ENCODE measurements at places on chromosomes 12 and 14. TPM values are rescaled to one million over a fixed set of nuclear protein-coding genes. Genes with fewer than 3 reads are reported as not detected.

RPAP3 gene
- total RNA-seq: 41.6 TPM

MYRFL gene
- not detected for total RNA-seq

OR10AD1 gene
- total RNA-seq: not detected

ASB2 gene
- 17.0 TPM for total RNA-seq

NID2 gene
- total RNA-seq: 0.18 TPM

NRL gene
- 2.8 TPM for total RNA-seq

CIT gene
- 111 TPM for total RNA-seq

HCAR3 gene
- not detected for total RNA-seq

PZP gene
- total RNA-seq: not detected

TAMALIN gene
- 11.0 TPM for total RNA-seq

SMIM41 gene
- not detected for total RNA-seq

GLT8D2 gene
- total RNA-seq: not detected

DNA sequence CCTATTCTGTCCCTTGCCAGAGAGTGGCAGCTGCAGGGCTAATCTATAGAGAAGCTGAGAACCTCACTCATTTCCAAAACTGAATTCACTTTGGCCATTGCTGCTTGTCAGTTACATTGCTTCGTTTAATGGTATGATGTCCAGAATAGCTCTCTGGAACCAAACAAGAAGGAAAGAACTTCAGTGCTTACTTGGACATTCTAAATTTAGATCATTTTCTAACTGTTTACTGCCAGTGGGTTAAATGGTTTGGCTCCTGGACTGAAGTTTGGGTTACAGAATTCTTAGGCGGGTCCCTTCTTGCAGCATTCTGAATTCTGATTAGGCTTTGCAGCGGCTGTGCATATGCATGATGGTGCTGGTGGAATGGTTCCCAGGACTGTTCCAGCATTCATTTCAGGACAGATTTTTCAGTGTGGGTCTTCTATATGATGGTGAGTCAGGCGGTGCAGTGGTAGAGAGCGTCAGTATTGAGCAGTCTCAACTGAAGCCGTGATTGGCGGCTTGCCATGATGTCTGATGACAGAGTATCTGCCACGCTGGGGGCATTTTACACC lies 148.7 kb downstream of the DYRK2 start:
- no peak overlapping the region for H3K4me3 ChIP-seq
- H3K4me1 ChIP-seq: peaks cover 3% of the 10 kb centered on the region
- H3K27me3 ChIP-seq: no peaks in the 10 kb centered on the region
- no peak overlapping the region for H3K27ac ChIP-seq

GRCh38 chr14:24881116-24881893 lies 168.6 kb downstream of the STXBP6 start:
- no peaks in the 10 kb centered on the region for H3K4me1 ChIP-seq
- no peaks in the 10 kb centered on the region for H3K36me3 ChIP-seq
- no peak overlapping the region for H3K4me3 ChIP-seq
- no peak for DNase-seq

DNA sequence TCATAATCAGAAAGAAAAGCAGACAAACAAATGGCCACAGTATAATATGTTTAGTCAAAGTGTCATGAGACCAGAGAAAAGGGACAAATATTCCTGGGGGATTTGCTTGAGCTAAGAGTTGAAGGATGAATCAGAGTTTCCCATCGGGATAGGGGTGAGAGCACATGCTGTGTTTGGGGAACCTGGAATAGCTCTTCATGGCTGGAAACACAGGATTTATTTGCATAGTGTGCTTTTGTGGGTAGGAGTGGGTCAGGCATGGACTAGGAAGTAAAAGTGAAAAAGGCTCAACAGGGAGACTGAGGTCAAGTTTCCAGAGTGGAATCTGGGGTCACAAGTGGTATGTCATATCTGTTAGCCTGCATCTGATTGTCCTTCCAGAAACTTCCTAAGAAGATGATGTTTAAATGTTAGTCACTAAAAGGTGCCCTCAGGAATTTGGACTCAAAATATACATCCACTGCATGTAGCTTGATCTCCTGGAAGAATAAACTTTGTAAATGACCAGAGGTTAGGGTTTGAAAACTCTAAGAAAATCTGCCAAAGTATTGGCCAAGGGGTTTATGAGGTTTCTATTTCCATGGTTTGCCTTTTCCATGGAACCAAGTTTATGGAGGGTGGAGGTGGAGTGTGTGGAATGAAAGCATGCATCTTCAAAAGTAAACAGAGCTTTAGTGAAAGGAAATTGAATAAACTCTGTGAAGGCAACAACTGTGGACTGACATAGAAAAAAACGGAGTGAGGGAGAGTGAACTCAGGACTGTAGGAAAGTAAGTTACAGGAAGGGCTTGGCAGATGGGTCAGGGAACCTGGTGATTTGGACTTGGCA lies 344.6 kb downstream of the C12orf75 start:
- H3K4me1 ChIP-seq: no peaks in the 10 kb centered on the region
- no peak overlapping the region for H3K27ac ChIP-seq
- H3K27me3 ChIP-seq: no peaks in the 10 kb centered on the region
- no peak overlapping the region for H3K4me3 ChIP-seq
- H3K36me3 ChIP-seq: no peaks in the 10 kb centered on the region

- DNase-seq: no peak
- no peaks in the 10 kb centered on the region for H3K27me3 ChIP-seq
- peaks cover 38% of the 10 kb centered on the region for H3K4me1 ChIP-seq
- H3K36me3 ChIP-seq: peaks cover 51% of the 10 kb centered on the region
Measured at GRCh38 chr12:57072661-57073060, 5.9 kb downstream of the NEMP1 start.

DNA sequence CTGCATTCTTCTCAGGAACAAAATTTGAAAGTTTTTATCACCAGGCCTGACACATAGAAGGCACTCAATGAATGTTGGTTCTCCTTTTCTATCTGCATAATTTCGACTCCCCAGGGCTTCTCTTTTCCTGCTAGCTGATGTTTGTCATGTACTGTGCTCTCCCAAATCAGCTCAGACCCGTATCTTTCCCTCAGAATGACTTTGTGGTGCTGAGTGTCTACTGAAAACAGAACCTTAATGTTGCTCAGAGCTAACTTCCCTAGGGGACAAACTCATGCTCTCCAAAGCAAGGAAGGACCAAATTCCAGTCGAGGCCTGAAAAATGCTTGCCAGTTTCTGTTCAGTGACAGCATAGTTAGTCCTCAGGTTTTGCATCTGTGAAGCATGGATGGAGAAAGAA lies 1.9 kb downstream of the ARHGDIB start:
- H3K36me3 ChIP-seq: peaks cover 65% of the 10 kb centered on the region
- no peaks in the 10 kb centered on the region for H3K27me3 ChIP-seq
- peaks cover 41% of the 10 kb centered on the region for H3K4me1 ChIP-seq

- DNase-seq: no peak
- H3K27ac ChIP-seq: no peak overlapping the region
- peaks cover 10% of the 10 kb centered on the region for H3K4me1 ChIP-seq
Measured at GRCh38 chr12:45051572-45052125, 750 bp upstream of the DBX2 start.

GRCh38 chr12:92601680-92602079 lies 101.1 kb upstream of the PLEKHG7 start:
- no peak overlapping the region for H3K4me3 ChIP-seq
- H3K27me3 ChIP-seq: no peaks in the 10 kb centered on the region
- DNase-seq: no peak
- H3K36me3 ChIP-seq: peaks cover 27% of the 10 kb centered on the region

DNA sequence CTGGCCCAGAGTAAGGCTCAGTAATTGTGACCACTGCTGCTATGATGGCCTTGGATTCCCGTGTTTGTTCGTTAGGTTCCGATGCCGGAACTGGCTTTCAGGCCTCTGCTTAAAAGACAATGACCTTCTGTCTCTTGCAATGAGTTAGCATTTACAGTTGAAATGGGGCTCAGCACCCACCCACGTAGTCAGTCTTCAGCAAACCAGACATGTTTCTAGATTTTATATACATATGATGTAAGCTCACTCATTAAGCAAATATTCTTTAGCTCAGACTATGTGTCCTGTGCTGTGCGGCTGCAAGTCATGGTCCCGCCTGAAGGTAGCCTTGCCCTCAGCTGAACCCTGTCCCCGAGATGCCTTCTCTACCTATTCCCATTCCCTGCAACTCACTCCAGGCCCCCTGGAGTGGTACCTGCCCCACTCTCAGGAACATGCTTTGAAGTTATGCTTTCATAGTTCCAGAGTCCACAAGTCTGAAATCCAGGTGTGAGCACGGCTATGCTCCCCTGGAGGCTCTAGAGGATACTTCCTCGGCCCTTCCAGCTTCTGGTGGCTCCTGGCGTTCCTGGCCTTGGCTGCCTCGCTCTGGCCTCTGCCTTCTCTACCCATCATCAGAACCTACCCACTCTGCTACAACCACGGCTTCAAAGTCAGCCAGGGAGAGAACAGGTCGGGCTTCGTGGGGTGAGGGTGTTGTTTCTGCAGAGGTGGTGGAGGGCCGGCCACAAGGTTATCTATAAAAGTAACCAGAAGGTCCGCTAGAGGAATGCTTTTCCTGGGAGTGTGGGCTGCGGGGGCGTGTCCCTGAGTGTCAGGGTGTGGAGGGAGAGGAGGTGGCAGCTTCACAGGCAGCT lies 157.8 kb downstream of the RBM19 start:
- H3K36me3 ChIP-seq: peaks cover 4% of the 10 kb centered on the region
- H3K27ac ChIP-seq: no peak overlapping the region
- no peaks in the 10 kb centered on the region for H3K4me1 ChIP-seq

GRCh38 chr12:54411391-54412241 lies 7.5 kb downstream of the ITGA5 start:
- peaks cover 56% of the 10 kb centered on the region for H3K4me1 ChIP-seq
- peak overlapping the region; percentile 89 for H3K27ac ChIP-seq
- H3K36me3 ChIP-seq: peaks cover 42% of the 10 kb centered on the region
- H3K27me3 ChIP-seq: no peaks in the 10 kb centered on the region
- DNase-seq: peak; percentile 56
- H3K4me3 ChIP-seq: peak overlapping the region; percentile 54

DNA sequence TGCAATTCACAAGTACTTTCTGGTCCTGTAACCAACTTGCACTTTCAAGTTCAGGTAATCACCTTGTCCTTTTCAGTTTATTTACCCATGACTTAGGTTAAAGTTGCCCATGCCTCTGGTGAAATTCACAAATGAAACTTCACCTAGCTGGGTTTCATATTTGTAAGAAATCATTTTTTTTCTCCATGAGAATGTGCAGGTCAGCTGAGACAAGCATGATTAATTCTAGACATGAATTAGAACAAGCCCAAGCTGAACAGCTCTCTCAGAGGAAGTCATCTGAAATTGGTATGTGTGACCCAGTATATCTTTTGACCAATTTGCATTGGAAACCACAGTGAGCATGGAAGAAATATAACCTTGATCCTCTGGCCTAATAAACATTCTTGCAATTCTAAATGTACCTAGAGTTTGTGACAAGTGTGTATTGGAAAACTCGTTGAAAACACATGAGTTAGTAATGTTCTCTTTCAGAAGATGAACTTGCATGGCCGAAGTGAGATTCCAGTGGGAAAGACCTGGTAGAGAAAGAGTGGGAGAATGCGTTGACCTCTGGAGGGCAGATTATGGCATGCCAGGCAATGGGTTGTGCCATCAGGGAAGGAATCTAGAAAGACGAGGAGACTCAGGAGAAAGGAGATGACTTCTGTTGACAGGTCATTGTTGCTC lies 486.5 kb downstream of the ZFP36L1 start:
- H3K27ac ChIP-seq: no peak overlapping the region
- H3K27me3 ChIP-seq: no peaks in the 10 kb centered on the region
- no peak for DNase-seq
- peaks cover 8% of the 10 kb centered on the region for H3K36me3 ChIP-seq
- H3K4me1 ChIP-seq: no peaks in the 10 kb centered on the region

- no peak for DNase-seq
- peak overlapping the region; percentile 46 for H3K27ac ChIP-seq
- H3K36me3 ChIP-seq: peaks cover 72% of the 10 kb centered on the region
- H3K27me3 ChIP-seq: no peaks in the 10 kb centered on the region
- peaks cover 80% of the 10 kb centered on the region for H3K4me1 ChIP-seq
Measured at GRCh38 chr12:104510145-104510872, 53.6 kb downstream of the CHST11 start.

DNA sequence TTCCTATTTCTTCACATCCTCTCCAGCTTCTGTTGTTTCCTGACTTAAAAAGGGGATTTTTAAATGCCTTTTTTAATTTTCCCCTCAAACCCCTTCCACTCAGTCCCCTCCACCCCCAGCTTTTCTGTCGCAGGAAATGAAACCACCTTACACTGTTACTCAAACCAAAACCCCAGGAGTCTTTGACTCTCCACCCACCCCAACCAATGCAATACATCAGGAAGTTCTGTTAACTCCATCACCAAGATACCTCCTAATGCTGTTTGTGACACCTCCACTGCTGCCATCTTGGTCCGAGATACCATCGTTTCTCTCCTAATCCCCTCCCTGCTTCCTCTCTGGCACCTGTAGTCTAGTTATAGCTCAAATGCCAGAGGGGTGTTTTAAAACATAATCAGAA lies 25.4 kb upstream of the CPM start:
- DNase-seq: peak; percentile 58
- H3K4me1 ChIP-seq: peaks cover 22% of the 10 kb centered on the region
- H3K36me3 ChIP-seq: peaks cover 4% of the 10 kb centered on the region

- H3K36me3 ChIP-seq: no peaks in the 10 kb centered on the region
- no peak for DNase-seq
- no peak overlapping the region for H3K4me3 ChIP-seq
- no peaks in the 10 kb centered on the region for H3K4me1 ChIP-seq
- no peaks in the 10 kb centered on the region for H3K27me3 ChIP-seq
Measured at GRCh38 chr14:33463731-33464130, 487.1 kb downstream of the EGLN3 start.

DNA sequence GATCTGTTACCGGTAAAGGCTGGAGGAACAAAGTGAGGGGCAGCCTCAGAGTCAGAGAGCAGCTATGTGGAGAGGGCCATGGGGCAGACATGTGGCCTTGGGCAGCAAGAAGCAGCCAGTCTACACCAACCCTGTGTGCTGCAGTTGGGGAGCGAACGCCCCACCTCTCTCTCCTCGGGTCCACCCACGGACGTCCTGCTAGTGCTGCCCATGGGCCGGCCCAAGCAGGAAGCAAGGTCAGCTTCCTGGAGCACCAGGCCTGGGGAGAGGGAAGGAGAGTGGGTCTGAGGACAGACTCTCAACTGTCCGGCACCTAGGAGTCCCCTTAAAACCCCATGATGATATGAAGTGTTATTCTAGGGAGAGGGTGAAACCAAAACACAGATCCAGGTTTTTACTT lies 254.8 kb upstream of the FKBP4 start:
- H3K4me3 ChIP-seq: no peak overlapping the region
- H3K4me1 ChIP-seq: peaks cover 19% of the 10 kb centered on the region
- H3K27me3 ChIP-seq: peaks cover 3% of the 10 kb centered on the region
- H3K36me3 ChIP-seq: no peaks in the 10 kb centered on the region
- no peak overlapping the region for H3K27ac ChIP-seq

DNA sequence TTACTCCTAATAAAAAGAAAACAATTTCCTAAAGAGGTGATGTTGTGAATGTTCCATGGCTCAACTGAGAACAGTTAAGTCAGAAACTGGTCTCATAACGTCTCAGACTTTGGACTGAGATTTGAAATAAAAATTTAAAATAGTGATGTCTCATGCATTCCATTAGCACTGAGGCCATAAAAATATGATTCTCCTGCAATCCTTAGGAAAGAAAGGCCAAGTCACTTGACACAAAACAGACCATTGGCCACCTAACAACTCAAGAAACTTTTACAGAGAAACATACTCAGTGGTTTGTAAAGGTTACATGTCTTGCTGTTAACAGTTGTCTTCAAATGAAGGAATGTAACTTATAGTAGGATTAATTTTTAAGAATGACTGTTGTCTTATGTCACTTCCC lies 58.1 kb downstream of the STAB2 start:
- no peaks in the 10 kb centered on the region for H3K36me3 ChIP-seq
- H3K27me3 ChIP-seq: peaks cover 8% of the 10 kb centered on the region
- H3K4me1 ChIP-seq: no peaks in the 10 kb centered on the region
- no peak overlapping the region for H3K4me3 ChIP-seq
- no peak for DNase-seq
- no peak overlapping the region for H3K27ac ChIP-seq

- no peak for DNase-seq
- H3K4me3 ChIP-seq: peak overlapping the region; percentile 95
- peak overlapping the region; percentile 95 for H3K27ac ChIP-seq
- peaks cover 11% of the 10 kb centered on the region for H3K27me3 ChIP-seq
- H3K4me1 ChIP-seq: peaks cover 33% of the 10 kb centered on the region
Measured at GRCh38 chr12:29148596-29148910, 525 bp upstream of the FAR2 start.

Data from activated CD8-positive, alpha-beta T cell treated with anti-CD3 and anti-CD28 coated beads, Interleukin-2, amount 10 ng/mL, durations not matched to agents 7 days and 5 days (primary cell).